ENCODE measurements at places on chromosomes 6 and 20.

GRCh38 chr6:90478278-90478677 is 108.6 kb downstream of the MAP3K7 start:
- no peak for DNase-seq

GRCh38 chr6:5781966-5782556 is 224.7 kb downstream of the NRN1 start:
- DNase-seq, result no peak

DNA sequence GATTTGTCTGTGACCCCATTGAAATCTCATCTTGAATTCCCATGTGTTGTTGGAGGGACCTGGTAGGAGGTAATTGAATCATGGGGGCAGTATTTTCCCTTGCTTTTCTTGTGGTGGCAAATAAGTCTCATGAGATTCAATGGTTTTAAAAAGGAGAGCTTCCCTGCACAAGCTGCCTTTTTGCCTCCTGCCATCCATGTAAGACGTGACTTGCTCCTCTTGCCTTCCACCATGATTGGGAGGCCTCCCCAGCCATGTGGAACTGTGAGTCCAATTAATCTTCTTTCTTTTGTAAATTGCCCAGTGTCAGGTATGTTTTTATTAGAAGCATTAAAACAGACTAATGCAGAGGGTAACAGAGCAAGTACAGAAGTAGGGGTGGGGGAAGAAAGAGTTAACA is 1097.0 kb upstream of the ADGRB3 start:
- DNase-seq, result no peak

GRCh38 chr6:91976797-91977196 is 1389.9 kb upstream of the MAP3K7 start:
- DNase-seq, result no peak

- DNase-seq, result no peak
Measured at GRCh38 chr6:105220186-105220585, 40.4 kb upstream of the POPDC3 start.

- no peak for DNase-seq
Measured at GRCh38 chr6:94088870-94089269, 669.5 kb upstream of the EPHA7 start.

GRCh38 chr6:20879121-20879520 is 344.9 kb downstream of the CDKAL1 start:
- no peak for DNase-seq

GRCh38 chr20:39082622-39083398 is 120.7 kb downstream of the DHX35 start:
- no peak for DNase-seq

GRCh38 chr6:149012040-149012545 is 265.3 kb downstream of the UST start:
- no peak for DNase-seq

DNA sequence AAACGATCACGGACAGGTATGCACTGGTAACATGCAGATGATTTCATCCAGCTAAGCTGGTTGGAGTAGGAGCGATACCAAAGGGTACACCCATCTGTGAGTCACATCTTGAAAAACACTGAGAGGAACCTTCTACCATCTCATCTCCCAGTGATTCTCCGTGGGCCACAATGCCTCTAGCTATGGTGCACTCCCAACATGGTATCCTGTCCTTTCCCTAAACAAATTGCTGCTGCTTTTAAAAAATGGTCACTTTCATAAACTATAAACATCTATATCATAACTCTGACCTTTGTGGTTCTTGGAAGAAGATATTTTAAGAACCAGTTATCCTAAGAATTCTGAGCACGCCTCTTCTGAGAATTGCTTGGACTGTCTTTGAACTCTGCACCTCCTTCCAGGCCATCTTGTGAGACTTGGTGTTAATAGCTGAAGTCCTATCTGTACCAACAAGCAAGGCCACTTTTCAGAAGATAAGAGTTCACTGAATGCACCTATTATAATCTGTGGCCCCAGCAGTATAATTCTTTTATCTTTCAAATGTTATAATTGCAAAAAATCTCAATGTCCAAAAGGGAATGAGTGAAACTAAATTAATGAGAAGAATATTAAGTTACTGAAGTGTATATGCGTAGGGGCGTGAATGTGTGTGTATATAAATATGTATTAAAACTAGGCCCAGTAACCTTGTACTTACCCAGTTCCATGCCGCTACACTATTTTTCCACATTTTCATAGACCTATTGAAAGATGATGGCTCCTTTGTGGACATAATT is 70.5 kb upstream of the TPD52L1 start:
- DNase-seq, result no peak

- DNase-seq, result no peak
Measured at GRCh38 chr6:98984121-98984520, 36.4 kb upstream of the FBXL4 start.

DNA sequence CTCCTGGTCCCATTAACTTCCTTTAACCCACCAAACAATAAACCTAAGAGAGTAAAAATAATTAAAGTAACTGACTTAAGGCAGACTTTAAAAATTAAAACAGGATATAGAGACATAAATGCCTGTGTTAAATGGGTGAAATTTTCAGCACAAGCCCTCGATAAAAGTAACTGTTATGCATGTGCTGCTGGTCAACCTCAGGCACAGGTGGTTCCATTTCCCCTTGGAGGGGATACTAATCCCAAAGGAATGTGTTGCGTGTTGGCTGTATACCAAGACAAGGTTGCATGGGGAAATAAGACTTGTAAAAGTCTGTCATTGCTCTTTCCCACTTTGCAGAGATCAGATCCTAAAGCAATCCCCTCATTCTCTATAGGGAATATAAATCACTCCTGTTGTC is 25.8 kb downstream of the HLA-A start:
- no peak for DNase-seq

DNA sequence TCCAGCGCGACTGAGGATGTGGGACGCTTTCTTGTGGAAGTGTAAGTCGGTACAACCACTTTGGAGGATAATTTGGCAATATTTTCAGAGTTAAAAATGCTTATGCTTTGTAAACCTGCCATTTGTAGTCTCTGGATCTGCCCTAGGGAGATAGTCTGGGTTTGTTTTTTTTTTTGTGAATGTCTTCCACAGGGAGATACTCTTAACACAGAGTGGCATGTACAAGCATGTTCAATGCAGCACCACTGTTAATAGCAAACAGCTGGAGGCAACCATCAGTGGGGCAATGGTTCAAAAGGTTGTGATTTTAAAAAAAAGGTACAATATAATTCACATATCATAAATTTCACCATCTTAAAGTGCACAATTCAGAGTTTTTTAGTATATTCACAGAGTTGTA is 22.4 kb downstream of the SLC9A8 start:
- no peak for DNase-seq

DNA sequence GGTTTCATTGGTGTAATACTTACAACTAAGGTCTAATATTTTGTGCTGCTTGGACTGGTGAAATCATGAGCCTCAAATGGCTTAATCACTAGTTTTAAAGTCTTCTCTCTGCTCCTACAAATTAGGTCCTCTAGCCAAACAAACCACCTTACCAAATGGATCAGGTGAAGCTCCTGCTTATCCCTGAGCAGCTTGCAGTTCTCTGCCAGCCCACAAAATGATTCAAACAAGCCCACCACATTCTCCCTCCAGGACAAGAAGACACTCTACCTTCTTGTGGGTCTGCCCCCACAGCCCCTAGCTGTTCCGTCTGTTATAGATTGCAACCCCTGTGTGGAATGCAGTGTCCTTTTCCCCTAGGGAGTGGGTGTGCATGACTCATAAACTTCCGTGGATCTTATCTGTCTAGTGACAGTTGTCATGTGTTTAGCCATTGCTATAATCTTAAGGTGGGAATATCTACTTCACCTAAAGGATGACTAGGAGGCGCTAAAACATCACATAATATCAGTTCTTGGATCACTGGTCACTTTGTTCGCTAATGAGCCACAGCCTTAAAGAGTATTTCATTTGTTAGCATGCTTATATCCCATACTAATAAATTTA is 940.5 kb upstream of the MANEA start:
- DNase-seq, result no peak

DNA sequence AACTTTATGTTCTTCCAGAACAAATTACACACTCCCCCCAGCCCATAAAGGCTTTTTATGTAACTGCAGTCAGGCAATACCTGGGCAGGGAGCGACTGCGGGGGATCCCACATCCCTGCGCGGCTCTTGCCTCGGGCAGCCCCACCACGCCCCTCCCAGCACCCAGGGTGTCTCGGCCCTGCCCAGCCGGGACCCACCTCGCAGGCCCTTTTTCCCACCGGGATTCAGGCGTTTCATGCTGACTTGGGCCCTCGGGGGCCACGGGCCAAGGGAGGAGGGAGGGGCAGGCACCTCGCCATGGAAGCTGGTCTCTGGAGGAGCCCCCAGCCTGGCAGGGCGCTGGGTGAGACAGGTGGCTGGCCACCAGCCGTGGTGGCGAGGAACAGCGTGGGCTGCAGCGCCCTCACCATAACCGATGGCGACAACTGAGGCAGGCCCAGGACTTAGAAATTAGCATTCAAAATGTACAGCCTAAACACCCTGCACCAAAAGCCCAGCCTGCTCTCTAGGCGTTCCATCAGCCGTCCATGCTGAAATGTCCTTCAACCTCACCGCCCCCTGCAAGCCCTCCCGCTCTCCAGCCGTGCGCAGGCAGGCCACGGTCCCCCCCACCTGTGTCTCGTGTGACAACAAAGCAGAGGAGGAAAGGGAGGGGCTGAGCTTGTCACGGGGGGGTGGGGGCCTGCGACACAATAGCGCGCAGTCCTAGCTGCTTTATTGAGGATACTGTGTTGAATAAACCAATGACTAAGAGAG is 15.1 kb upstream of the FOXC1 start:
- DNase-seq, result no peak

DNA sequence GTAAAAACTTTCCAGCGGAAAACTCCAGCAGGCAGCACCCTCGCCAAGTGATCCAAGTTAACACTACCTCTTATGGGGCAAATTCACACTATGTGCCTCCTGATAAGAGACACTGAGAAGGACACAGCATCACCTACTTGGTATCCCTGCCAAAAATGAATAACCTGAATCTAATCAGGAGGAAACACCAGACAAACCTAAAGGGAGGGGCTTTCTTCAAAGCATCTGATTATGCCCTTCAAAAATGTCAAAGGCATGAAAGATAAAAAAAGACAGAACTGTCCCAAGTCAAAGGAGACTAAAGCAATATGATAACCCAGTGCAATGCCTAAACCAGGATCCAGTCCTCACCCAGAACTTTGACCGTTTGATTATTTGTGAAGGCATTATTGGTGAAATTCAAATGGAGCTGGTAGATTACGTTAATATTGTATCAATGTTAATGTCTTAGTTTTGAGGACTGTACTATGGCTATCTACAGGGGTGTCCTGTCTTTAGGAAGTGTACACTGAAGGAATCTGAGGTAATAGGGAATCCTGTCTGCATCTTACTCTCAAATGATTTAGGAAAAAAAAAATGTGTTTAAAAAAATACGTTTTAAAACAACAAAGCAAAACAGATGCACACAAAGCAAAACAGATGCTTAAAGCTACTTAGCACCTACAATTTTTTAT is 8.3 kb downstream of the TBC1D7 start:
- DNase-seq, result no peak

GRCh38 chr6:78768271-78768670 is 99.1 kb upstream of the IRAK1BP1 start:
- DNase-seq, result no peak

DNA sequence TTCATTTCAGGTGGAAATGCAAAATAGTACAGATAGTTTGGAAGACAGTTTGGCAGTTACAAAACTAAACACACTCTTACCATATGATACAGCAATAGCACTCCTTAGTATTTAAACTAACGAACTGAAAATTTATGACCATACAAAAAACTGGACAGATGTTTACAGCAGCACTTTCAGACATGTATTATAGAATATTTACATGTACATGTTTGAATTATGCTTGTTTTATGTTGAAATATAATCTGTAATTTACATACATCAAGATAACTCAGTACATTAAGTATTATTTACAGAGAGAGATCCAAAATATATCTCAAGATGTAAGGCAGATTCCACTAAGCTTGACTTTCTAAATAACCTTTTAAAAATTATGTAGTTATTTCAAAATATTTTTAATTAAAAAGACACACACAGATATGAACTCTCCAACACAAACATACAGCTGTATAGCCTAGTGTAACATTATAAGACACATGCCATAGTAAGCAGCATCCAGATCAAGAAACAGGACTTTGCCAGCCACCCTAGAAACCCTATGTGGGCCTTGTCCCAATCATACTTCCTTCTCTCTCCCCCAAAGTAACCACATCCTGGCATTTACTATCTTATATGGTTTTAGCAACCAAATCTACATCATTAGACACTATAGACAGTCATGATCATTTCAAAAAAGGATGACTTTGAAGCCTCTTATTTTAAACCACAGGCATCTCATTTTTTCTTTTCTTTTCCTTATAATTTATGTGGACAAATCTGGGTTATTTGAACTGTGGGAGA is 82.2 kb downstream of the MAN1A1 start:
- DNase-seq, result no peak

DNA sequence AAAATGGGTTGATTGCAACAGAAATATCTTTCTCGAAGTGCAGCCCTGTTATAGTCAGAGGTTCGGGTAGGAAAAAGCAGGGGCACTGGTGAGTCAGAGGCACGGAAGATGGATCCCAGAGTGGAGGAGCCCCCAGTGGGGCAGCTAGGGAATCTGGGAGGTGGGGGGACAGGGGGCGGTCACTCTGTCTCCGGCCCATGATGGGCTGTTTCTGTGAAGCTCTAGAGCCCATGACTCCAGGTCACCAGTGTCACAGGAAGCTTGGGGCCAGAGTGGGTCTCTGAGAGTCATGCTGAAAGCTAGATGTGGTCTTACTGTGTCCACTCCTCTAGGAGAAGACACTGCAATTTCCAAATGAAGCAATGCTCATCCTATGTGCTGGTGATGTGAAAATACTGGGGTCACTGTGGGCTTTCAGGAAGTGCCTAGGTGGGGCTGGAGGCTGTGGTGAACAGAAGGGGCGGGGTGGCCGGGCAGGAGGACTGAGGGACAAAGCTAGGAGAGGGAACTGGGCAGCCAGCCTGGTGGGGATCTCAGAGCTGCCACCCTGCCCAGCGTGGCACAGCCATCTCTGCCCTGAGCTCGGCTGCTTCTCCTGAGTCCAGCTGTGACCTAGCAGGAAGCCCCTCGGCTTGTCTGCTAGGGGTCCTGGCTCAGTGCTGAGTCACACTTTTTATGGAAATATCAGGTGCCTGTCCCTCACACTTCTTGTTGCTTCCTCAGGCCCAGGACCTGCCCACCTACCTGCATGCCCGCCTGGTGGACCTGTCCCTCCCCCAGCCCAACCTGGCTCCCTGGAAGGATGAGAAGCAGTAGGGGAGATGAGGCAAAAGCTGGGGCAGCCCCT is 54.2 kb downstream of the IRF4 start:
- DNase-seq, result no peak

DNA sequence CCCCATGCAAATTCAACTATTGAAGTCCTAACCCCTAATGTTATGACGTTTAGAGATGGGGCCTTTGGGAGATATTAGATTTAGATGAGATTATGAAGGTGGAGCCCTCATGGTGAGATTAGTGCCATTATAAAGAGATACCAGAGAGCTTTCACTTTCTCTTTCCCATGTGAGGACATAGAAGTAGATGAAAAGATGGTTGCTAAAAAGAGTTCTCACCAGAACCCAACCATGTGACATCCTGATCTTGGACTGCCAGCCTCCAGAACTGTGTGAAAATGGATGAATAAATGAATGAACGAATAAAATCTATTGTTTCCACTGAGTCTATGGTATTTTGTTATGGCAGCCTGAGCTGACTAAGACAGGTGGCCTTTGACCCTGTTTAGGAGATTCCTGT is 50.6 kb upstream of the FBXO30 start:
- DNase-seq, result no peak

All from activated T-cell treated with anti-CD3 and anti-CD28 coated beads, Interleukin-2, amount 50 U/mL, for 1 hour (primary cell).